GM12892 (cell line): ENCODE measurements at places on chromosomes 13 and 19.

DNA sequence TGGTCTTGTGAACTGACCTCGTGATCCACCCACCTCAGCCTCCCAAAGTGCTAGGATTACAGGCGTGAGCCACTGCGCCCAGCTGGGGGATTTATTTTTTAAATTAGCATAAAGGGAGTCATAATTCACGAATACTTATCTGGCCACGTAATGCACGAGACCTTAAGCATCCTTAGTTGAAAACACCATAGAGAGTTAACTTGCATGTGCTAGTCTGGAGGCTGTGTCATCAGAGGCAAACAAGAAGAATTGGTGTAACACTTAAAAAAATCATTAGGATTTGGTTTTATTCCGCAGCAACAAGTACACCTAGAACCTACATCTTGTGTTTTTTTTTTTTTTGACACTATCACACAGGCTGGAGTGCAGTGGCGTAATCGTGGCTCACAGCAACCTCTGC lies 19.1 kb downstream of the KLF5 start:
- no peak for DNase-seq

- no peak for DNase-seq
Measured at GRCh38 chr13:79621902-79622301, 140.9 kb downstream of the NDFIP2 start.

DNA sequence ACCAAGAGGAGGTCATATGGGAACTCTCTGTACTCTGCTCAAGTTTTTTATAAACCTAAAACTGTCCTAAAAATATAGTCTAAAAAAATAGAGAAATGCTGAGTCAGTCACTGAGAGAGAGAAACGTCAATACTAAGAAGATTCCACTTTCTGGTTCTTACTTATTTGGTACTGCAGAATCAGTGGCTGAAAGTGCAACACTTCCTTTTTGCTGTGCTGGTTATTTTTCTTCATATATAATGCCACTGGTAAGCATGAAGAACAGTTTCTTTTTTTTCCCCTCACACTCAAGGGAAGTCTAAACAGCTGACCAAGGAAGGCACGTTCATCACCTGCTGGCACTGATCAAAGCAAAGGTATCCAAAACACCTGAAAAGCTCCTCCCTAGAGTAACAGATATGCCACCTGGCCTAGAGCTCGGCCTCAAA lies 44.3 kb upstream of the N4BP2L1 start:
- DNase-seq, result no peak

DNA sequence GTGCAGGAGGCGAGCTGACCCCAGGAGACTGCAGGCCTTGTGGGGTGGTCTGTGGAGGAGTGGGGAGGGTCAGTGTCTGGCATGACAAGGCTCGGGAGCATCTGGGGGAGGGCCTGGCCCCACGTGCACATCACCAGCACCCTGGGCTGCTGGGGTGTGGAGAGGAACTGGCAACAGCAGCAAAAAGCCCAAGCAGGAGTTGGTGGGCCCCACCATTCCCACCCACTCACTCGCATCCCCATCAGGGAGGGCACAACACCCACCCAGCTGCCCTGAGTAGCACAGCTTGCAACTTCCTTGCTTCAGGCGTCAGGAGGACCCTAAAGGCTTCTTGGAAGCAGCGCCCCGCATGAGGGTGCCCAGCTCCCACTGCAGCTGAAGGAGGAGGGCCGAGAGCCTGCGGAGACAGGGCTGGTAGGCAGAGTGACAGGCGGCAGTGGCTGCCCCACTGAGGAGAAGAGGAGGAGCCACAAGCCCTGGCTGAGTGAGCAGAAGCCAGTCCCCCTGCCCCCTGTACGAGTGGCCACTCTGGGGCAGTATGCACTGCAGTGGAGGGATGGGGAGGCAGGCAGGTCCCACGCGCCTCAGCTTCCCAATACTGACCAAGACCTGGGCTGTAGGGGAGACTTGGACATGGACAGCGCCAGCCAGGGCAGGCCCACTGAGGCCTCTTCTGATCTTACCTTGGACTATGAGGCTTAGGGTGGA lies 26.5 kb downstream of the ELL start:
- DNase-seq, result no peak

DNA sequence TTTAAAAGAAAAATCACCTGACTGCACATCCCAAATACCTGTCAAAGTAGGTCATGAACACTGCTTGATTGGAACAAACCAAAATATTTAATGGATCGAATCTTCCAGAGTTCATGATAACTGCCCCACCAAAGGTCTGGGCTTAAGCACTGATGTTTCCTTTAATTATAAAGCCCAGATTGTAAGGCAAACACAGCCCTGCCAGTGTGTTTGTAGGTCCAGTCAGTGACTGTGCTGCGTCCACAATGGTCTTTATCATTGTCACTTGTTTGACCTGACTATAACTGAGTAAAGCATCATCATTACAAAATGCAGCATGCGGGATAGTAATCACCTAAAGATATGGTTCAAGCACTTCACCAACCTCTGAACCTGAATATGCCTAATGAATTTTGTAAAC lies 63.3 kb downstream of the IRS2 start:
- DNase-seq, result no peak
